Activated naive CD8-positive, alpha-beta T cell treated with anti-CD3 and anti-CD28 coated beads, Interleukin-2, amount 10 ng/mL, durations not matched to agents 7 days and 5 days (primary cell): ENCODE measurements at places on chromosomes 2 and 18. TPM values are rescaled to one million over a fixed set of nuclear protein-coding genes. Genes with fewer than 3 reads are reported as not detected.

- no peak overlapping the region for H3K4me3 ChIP-seq
- peaks cover 5% of the 10 kb centered on the region for H3K4me1 ChIP-seq
- no peak for DNase-seq
- no peak overlapping the region for H3K27ac ChIP-seq
- H3K27me3 ChIP-seq = no peaks in the 10 kb centered on the region
Measured at GRCh38 chr2:119958670-119959268, 54.1 kb upstream of the EPB41L5 start.

DNA sequence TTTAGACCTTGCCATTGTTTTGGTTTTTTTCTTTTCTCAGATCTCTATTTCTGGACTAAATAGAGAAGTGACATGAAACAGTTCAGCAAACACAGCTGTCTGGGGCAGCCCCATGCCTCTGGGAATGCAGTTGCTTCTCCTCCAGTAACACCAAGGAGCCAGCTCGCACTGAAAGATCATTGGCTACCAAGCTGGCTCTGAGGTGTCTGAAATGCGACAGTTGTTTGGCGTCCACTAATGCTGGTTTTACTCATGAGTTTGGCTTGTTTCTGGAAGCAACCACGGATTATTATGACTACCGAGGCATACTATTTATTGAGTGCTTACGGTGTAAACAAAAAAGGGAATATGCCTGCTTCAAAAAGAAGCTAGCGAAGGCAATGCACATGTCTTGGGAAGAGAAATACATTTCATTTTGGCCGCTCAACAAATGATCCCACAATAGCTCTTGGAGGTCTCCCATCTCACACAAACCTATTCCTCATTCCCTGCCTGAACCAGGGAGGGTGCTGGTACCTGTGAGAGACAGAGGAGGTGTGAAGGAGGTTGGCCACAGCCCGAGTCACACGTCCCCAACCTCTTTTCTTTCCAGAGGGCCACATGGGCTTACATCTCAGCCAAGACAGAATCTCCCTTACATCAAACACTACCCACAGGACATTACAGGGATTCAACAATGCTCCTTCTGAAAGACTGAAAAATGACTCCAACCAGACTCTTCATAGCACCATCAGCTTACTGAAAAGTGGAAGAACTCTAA is 37.5 kb upstream of the NEB start:
- no peaks in the 10 kb centered on the region for H3K27me3 ChIP-seq
- no peak overlapping the region for H3K27ac ChIP-seq
- H3K36me3 ChIP-seq = peaks cover 13% of the 10 kb centered on the region

Gene ABCG8
- not detected for total RNA-seq

DNA sequence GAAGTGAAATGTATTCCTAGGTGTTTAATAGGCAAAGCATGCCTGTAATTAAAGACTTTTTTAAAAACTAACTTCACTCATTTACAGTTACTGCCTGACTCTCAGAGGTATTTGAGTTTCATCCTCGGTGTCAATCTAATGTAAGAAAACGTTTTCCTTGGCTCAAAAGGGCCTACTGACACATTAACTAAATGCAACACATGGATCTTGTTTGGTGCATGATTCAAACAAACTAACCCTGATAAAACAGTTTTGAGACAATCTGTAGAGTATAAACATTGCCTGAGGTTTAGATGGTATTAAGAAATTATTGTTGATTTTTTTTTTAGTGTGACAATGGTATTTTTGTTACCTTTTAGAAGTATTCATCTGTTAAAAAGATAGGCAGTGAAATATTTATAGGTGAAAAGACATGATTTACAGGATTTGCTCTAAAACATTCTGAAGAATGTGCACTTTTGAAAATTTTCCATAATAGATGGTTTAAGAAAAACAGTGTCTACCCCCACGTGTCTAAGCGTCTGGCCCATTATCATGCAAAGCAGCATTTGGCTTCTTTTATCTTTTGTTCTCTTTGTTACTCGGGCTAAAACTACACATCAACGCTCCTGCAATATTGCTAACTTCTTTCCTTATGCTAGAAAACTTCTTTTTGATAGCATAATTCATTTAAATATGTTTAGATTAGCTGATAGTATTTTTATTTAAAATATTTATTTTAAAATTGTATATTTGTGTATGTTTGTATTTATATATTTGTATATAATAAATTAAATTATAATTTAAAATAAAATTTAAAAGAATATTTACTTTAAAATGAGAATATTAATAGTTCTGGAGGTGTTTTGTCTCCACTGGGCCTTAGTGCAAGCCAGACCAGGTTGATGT is 160.2 kb upstream of the NDUFV2 start:
- DNase-seq = no peak
- H3K4me3 ChIP-seq = no peak overlapping the region
- H3K27ac ChIP-seq = no peak overlapping the region
- peaks cover 1% of the 10 kb centered on the region for H3K36me3 ChIP-seq

- H3K4me1 ChIP-seq = no peaks in the 10 kb centered on the region
- H3K27ac ChIP-seq = no peak overlapping the region
- H3K27me3 ChIP-seq = no peaks in the 10 kb centered on the region
- no peak for DNase-seq
Measured at GRCh38 chr2:191432121-191432520, 186.9 kb downstream of the MYO1B start.

Gene CYRIA
- total RNA-seq = 2.1 TPM
